ENCODE measurements at places on chromosomes 13 and 19.
A peak's percentile ranks its signal among the peaks of the same experiment; 100 is the strongest.

DNA sequence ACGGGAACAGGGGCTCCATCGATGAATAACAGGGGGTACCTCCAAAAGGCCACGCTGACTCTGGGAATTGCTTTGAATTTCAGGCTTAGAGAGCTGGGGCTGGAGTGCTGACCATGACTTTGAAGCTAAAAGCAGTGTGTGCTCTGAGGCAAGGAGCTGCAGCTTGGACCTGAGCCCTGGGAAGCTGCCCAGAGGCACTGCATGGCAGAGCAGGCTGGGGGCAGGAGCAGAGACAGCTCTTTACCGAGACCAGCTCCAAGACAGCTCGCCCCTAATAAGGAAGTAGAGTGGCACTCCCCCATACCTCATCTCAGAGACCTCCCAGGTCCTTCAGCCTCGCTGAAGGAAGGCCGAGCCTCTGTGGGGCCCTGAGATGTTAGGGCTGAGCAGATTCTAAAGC is 200.2 kb downstream of the COL4A1 start:
- no peak for DNase-seq

- no peak for DNase-seq
Observed at GRCh38 chr13:24682353-24682752, 2.1 kb downstream of the ATP12A start.

DNA sequence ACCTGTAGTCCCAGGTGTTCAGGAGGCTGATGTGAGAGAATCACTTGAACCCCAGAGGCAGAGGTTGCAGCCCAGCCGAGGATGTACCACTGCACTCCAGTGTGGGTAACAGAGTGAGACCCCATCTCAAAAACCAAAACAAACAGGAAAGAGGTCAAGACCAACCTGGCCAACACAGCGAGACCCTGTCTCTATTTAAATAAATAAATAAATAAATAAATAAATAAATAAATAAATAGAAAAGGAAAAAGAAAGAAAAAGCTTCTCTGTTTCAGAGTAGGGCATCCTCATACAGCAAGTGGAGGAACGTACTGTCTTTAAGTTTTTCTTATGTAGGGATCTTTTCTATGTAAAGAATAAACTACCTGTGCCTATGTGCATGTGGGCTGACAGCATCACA is 2.3 kb downstream of the ZNF700 start:
- DNase-seq: no peak

GRCh38 chr19:19120308-19121231 is 17.7 kb downstream of the TMEM161A start:
- DNase-seq: no peak

DNA sequence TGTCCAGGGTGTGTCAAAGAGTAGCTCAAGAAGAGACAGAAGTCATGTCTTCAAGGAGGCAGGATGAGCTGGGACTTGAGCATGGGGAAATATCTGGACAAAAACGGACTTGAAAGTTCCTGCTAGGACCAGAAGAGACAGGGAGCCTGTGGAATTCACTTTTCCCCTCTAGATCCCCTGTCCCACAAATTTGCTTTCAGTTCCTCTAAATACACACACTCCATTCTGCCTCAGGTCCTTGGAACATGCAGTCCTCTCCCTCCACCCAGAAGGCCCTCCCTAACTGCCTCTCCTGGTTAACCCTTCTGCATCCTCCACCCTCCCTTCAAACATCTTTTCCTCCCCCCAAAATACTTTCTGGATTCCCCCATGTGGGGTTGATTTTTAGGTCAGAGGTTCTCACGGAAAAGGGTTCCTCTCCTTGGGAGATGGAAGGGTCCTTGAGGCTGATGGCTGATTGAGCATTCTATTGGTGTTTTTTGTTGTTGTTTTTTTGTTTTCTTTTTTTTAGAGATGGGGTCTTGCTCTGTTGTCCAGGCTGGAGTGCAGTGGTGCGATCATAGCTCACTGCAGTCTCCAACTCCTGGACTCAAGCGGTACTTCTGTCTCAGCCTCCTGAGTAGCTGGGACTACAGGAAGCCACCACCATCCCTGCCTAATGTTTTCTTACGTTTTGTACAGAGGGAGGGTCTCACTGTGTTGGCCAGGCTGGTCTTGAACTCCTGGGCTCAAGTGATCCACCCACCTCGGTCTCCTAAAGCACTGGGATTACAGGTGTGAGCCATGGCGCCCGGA is 6.9 kb upstream of the RETN start:
- DNase-seq: no peak

DNA sequence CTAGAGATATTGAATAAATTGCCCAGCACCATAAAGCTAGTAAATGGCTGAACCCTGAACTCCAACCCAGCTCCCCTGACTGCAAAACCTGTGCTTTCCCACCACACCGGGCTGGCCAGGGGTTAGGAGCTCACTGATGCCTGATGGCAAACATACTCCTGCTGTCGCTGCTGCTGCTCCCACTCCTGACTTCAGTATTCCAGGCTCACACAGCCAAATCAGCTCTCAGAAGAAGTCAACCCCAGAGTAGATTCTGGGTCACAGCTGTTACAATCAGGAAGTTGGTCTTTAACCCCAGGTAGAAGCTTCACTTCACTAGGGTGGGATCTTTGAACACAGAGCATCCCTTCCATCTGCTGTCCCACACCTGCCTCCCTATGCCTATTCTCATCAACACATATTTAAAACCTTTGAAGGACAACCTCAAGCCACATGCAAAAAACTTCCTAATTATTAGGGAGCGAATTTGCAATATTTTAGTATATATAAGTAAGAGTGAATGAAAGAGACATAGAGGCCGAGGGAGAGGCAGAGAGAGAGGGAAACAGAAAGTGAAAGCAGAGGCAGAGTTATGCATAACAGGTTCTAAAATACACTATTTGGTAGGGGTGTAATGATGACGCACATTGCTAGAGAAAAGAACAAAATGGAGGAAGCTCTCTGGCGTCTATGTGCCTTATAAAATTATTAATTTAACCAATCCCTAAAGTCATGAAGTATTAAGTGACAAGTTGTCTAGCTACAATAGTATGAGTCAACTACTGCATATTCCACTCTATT is 99.4 kb upstream of the SERP2 start:
- DNase-seq: peak; percentile 72

GRCh38 chr13:39515224-39515714 is 87.7 kb downstream of the LHFPL6 start:
- no peak for DNase-seq

- DNase-seq: no peak
Observed at GRCh38 chr13:33743438-33744368, 74.2 kb upstream of the RFC3 start.

All from MM.1S (cell line).